ENCODE measurements at places on chromosomes 13 and 19.

DNA sequence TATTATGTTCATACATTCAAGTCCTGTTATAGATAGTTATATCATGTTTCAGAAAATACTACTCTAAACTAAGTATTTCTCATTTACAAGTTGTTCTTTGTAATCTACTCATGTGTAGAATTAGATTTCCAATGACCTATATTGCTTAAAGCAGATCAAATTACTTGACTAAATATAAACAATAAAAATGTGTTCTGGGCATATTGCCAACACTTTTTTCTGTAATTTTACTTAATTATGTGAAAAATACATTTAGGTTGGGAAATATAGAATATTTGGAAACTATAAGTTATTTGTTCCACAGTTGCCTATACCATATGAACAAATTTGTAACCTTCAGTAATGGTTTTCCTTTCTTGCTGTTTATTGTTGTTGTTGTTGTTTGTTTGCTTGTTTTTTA is 275.2 kb upstream of the PCDH9 start:
- no peak for DNase-seq

GRCh38 chr19:14347999-14348889 is 33.0 kb upstream of the ADGRE5 start:
- peak; percentile 73 for DNase-seq

DNA sequence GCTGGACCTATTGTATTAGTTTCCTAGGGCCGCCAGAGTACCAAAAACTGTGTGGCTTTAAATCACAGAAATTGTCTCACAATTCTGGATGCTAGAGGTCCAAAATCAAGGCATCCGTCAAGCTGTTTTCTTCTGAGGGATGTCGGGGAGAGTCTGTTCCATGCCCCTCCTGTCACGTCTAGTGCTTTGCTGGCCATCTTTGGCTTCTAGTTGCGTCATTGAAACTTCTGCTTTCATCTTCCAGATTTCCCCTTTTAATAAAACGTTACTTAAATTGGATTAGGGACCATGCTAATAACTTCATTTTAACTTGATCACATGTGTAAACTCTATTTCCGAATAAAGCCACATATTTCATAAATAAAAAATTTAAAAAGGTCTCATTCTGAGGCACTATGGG is 47.5 kb downstream of the TRPM4 start:
- peak; percentile 77 for DNase-seq

GRCh38 chr13:107819071-107819470 is 396.3 kb downstream of the LIG4 start:
- DNase-seq: no peak

DNA sequence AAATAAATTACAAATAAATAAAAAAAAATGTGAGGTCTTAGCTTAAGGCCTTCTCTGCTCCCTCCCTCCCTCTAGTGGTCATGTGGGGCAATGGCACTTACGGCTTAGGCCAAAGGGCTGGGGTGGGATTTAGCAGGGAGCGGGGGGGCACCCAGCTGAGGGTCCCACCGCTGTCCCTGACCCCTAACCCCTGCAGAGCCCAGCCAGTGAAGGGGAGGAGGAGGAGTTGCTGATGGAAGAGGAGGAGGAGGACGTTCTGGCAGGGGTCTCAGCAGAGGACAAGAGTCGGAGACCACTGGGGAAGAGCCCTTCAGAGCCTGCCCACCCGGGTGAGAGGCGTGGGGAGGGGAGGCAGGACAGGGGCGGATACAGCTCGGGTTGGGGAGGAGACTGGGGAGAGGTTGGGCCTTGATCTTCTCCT is 9.3 kb downstream of the MPND start:
- peak; percentile 73 for DNase-seq

GRCh38 chr13:43128504-43128961 is 105.1 kb downstream of the DNAJC15 start:
- no peak for DNase-seq

DNA sequence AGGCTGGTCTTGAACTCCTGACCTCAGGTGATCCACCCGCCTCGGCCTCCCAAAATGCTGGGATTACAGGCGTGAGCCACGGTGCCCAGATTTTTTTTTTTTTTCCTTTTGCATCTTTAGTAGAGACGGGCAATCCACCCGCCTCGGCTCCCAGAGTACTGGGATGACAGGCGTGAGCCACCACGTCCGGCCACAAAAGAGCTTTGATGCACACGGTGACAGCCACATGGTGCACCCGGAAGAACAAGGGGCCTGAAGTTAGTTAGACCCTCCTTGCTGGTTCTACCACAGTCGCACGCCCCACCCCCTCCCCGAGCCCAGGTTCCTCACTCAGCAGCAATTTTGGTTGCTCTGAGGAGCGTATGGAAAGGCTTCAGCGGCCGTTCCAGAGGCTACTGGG is 54.2 kb upstream of the USE1 start:
- DNase-seq: no peak

GRCh38 chr13:74586847-74587246 is 452.6 kb upstream of the KLF12 start:
- DNase-seq: no peak

DNA sequence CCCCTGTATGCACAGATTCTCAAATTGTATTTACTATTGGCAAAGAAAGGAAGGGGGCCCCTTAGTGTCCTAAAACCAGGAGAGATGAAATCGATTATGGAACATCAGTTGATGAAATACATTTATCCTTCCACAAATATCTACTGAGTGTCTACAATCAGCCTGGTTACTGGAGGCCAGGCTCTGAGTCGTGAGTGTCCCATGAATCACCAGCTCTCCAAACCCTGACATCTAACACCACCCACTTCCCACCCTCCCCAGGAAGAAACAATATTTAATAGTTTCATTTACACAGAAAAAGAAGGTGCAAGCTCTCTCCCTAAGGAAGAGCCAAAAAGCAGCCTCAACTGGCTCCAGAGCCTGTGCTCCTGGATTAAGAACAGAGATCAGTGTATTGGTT is 25.2 kb downstream of the KCTD15 start:
- peak; percentile 20 for DNase-seq

DNA sequence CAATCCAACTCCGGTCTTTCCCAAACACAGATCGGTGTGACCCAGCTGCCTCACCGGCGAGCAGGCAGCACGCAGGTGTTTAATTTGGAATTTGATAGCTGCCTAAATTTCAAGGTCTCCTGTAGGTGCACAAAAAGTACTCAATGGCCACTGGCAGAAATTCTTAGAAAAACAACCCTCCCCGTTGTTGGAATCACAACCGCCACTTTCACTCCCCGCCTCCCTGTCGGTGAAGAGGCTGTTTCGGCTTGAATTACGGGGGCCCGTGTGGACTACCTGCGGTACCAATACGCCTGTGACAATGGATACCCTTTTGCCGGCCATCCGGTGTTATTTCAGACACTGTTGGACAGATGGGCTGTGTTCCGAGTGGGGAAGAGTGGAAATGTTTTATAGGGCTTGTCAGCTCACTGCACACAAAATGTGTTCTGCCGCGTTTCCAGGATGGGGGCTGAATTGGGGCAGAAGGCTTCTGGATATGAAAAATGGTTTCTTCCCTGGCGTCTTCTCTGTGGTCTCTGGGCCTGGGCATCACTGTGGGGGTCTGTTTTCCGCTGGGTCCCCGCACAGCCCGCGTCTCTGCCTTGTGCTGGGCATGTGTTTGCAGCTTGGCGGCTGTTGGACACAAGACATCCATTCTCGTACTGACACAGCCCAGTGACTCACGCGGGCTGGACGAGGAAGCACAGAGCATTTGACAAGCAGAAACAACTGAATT is 45.4 kb downstream of the ZIC5 start:
- DNase-seq: no peak

- no peak for DNase-seq
These were observed 61.7 kb downstream of the ZNF627 start for GRCh38 chr19:11658970-11659369.

DNA sequence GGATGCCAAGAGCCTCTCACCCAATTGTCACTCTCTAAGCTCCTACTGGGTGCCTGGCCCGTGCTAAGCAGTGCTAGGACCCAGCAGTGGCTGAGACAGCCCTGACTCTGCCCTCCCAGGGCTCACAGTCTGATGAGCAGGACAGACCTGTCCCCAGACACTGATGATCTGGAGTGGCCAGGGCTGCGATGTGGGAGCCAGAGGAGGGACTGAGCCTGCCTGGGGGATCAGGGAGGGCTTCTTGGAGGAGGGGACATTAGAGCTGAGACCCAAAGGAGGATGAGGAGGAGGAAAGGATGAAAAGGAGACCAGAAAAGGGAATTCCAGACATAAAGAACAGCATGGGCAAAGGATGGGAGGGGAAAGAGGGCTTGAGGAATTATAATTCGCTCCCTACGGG is 6.6 kb downstream of the ERCC1 start:
- no peak for DNase-seq

- DNase-seq: no peak
These were observed 21.8 kb upstream of the PNMA8B start for GRCh38 chr19:46517471-46517870.

DNA sequence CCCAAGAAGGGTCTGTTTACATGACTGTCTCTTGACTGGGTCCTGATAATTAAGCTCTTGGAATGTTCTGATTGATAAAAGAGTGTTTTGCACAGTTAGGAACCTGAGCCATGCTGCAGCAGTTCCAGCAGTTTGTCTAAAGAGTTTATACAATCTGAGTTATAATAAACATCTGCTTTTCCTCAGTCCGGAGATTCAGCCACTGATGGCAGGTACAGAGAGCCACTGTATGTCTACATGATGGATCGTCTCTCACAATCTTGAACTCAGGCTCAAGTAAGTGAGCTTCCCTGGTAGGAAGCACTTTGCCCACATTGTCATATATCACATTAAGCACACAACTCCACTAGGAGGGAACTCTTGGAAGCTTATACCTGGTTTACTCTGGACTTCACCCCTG is 84.3 kb downstream of the UGGT2 start:
- DNase-seq: no peak

DNA sequence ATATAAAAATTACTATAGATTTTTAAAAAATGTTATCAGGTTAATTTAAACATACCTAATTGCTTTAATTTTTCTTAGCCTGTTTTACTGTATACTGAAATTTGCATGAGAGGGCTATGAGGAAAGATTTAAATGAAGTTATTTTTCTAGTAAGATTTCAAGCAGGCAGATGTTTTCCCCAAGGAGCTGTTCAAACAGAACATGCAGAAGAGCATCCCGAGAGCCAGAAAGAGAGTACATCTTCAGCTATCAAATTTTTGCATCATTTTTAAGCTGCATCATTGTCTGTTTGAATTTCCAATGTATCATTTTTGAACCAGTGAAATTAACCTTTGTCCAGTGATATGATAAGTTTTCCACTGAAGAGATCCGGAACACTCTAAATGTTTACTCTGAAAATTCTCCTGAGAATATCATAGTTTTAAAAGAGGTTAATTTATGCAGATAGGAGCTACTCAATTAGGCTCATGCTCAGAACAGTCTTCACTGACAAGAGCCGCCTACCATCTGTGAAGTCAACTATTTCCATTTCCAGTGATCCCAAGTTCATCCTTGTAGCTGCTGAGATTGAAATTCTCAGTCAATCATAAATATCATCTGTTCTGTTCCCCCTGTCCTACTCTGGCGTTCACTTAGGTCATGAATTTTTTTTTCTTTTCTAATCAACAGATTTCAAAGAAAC is 467.7 kb upstream of the NBEA start:
- no peak for DNase-seq

DNA sequence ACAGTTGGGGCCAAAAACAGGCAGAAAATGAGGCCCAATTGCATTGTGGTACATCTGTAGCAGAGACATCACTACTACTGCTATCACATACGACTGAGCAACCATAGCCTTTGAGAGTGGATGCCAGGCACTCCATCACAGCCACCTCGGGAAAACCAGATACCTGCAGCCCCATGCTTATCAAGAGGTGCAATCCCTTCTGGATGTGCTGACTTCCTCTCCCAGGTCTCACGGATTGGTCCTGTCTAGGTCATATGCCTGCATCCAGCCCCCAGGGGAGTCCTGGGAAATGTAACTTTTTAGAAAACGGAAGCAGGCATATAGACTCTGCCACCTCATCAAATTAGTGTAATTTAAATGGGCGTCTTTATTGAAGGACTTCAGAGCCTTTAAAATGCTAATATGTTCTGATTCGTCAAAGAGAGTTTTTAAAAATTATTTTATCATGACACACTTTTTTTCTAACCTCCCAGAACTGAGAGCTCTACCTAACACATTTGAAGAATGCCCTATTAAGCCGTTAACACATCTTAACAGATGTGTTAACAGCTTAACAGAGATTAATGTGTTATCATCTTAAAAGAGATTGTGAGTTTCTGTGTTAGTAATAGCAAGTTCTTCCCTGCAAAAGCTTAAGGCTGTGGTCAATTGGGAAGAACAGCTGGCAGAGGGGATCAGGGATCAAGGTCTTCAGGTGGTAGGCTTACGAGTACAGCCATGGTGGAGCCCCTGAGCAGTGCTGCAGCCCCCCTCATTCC is 63.9 kb downstream of the DLEU7 start:
- no peak for DNase-seq

GRCh38 chr19:49933643-49934042 is 4.3 kb upstream of the NUP62 start:
- DNase-seq: no peak

DNA sequence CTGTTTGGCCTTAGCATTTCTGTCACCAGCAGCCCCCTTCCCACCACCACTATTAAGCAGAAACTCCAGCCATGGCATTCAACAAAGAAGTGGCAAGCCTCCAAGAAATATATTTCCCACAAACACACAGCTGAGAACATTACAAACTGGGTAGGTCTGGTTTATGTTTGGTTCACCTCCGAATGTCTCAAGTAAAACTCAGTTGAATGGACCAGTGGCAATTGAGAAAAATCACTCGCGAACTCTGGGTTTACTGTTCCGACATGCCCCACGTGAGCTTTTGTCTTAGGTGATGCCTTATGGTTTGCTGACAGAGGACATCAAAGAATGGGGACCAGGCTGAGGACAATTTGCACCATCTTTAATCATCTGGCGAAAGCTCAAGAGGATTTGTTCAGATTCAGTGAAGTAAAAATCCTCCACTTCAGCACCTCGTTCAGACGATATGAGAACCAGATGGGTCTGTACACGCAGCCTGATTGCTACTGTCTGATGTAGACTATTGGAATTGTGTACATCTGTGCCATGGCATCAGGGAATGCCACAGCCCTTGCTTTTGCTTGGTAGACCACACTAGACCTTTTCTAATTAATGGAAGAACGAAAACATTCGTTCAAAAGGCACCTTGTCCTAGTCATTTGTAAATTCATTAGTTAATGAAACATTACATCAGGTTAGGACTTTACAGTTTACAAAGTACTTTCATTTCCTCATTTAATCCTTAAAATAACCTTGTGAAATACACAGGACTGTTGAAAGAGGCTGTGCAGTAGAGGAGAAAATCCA is 59.4 kb downstream of the SLC10A2 start:
- DNase-seq: no peak

GRCh38 chr13:27663947-27664346 is 42.3 kb downstream of the POLR1D start:
- DNase-seq: no peak

DNA sequence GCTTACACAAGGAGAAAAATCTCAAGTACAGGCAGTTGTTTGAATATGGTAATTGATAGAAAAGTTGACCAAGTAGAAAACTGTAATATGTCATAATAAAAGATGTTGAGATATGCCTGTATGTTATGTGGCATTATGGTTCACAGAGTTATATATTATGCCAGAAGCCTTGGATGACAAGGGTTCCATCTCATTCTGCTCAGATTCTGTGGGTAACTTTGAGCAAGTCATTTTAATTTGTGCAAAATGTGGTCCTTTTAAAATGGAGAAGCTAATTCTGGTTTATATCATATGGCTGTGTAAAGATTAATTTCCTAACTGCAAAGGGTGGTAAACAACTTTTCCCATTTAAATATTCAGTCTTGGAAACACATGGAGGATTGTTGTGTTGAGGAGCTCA is 180.9 kb downstream of the GPC6 start:
- DNase-seq: no peak

- DNase-seq: peak; percentile 90
These were observed 15.2 kb upstream of the TLE6 start for GRCh38 chr19:2962018-2962670.
